ENCODE measurements at places on chromosomes 2 and 18.
A peak's percentile ranks its signal among the peaks of the same experiment; 100 is the strongest.

DNA sequence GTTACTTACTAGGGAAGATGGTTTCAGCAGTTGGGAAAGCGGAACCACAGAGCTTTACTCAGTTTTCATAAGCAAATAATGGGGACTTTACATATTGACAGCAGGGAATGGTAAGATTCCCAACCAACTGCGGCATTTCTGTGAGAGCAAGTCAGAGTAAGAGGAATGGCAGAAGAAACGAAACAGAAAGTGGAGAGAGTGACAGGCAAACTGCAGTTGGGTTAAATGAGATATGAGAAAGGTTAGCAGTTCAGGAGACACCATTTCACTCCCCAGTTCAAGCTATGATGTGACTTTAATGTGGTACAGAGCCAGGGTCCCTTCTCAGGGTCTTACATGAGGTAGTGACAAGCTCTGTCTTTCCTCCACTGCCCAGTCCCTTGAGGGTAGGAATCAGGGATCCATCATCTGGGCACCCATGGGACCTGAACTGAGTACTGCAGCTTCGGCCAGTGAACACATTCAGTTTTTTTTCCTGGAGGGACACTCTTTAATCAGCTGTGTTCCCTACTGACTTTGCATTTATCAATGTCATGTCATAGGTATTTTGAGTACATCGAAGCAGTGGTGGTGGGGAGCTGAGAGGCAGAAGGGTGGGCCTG, 33.0 kb upstream of the GREB1 start:
- no peak for DNase-seq

DNA sequence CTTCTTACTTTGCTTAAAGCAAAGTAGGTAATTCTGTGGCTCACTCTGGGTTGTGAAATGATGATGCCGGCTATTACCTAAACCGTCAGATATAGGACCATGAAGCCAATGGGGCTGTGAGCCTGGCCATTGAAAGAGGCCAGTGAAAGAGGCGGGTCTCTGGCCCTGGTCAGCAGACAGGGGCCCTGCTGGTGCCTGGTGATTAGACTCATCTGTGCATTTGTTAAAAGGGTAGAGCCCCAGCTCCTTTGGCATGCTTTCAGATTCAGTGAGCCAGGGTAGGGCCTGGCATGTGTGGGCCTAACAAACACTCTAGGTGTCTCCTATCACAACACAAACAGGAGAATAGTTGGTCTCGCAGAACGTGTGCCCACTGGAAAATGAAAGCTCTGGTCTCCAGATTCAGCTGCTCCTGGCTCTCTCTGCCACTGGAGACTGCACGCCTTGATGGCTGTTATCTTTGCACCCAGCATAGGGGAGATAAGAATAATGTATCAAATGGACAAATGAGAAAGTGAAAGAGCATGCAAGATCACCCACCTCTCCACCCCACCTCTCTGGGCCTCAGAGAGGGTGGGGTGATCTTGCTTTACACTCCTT, 6.9 kb downstream of the LRRC30 start:
- DNase-seq, result no peak

- no peak for DNase-seq
Observed at GRCh38 chr2:217707131-217707611, 295.6 kb downstream of the TNS1 start.

DNA sequence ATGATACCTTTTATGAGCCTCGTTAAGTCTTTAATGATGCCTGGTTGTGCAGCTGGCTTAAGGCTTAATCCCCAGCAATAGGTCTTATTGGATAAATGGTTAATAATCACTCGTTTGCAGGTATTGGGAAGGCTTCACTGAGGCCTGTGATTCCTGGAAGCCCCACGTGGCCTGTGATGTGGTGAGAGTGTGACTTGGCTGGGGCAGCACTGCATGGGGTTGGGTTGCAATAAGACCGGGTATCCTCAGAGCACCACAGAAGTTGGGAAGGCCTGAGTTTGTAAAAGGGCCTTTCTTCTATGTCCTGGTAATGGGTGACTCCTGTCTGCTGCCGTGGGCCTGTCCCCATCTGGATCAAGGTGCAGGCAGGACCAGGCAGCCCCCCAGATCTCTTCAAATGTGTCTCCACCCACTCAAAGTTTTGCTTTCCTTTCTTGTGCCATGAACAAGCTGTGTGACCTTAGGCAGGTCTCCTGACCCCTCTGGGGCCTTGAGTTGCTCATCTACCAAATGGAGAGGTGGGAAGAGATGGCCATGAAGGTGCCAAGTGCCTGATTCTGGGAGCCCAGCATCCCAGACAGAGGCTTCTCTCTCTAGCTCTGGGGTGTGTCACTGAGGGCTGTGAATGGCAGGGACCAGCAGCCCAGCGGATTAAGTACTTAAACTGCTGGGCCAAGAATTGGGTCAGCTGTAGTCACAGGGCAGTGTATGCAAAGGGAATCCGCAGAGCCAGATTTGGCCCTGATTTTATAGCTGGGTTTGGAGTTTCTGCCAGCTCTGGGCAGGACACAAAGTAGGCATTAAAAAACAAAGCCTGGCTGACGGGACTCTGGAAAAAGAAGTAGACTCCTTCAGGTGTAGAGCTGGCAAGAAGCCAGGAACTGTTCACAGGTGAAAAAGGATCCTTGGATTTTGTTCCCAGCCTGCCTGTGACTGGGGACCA, 24.4 kb downstream of the LBH start:
- peak; percentile 40 for DNase-seq

GRCh38 chr18:13353084-13353823, 134.7 kb downstream of the LDLRAD4 start:
- no peak for DNase-seq

GRCh38 chr2:241312082-241312481, 3.4 kb downstream of the HDLBP start:
- no peak for DNase-seq

GRCh38 chr2:207926133-207926988, 99.0 kb downstream of the PLEKHM3 start:
- DNase-seq, result peak; percentile 57

- peak; percentile 39 for DNase-seq
Observed at GRCh38 chr2:208134928-208135586, 5.4 kb upstream of the CRYGC start.

GRCh38 chr2:189066037-189066436, 91.9 kb downstream of the COL3A1 start:
- no peak for DNase-seq

- peak; percentile 34 for DNase-seq
Observed at GRCh38 chr2:45652090-45653031, 886 bp downstream of the PRKCE start.

DNA sequence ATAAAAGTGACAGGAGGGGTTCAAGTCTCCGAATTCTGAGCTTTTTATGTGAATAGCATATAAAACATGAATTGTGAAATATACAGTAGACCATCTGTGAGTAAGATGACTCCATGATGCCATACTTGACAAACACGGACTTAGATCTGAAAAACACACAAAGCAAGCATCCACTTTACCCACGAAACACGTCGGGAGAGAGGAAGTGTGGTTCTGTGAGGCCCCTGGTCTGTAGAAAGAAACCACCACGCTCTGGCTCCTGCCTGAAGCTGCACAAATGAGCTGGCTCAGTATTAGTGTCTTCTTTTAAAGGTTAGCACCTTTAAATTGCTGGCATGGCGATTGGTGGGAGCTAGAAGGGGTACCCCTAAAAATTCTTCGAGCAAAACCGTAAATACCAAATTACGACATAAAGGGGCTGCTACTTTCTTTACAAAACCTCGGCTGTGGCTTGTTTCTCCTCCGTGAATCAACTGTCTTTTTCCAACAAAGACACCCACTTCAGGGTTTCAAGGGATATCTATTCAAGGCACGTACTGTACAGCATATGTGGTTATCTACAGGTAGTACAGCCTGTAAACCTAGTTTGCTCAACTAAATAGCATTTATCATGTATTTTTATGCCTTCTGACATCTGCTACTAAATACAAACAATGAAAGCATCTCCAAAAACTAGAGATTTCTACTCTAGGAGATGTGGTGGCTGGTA, 70.9 kb downstream of the AFF3 start:
- DNase-seq, result no peak

- DNase-seq, result no peak
Observed at GRCh38 chr2:16037808-16038457, 97.6 kb downstream of the MYCN start.

DNA sequence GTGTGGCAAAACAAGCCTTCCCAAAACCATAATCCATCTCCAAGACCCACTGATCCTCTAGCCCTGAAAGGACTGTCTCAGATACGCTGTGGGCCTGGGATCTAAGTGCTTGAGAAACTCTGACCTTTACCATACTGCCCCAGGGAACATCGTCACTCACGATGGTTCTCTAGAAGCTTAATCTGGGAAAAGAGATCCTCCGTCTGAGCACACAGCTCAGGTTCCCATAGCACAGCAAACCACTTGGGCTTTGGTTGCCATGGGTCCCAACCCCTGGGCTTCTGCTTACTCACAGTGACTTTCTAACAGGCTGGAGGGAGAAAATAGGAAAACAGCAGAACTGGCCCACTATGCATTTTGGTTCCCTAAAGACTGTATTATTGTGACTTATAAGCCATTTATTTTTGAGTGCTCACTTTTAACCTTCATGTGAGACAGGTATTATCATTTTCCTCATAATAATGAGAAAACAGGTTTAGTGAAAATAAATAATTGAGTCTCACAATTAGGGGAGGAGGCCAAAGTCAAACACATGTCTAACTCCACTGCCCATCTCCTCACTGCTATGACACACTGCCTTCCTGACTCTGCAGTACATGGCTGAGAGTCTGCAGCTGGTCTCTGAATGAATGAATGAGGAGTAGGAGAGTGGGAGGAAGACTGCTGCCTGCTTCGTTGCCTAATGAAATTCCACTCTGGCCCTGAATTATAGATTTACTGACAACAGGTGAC, 46.7 kb downstream of the REEP1 start:
- no peak for DNase-seq

DNA sequence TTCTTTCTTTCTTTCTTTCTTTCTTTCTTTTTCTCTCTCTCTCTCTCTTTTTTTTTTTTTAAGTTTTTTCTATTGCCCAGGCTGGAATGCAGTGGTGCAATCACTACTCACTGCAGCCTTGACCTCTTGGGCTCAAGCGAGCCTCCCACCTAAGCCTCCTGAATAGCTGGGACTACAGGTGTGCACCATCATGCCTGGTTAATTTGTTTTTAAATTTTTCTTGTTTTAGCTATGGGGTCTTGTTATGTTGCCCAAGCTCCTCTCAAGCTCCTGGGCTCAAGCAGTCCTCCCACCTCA, 19.4 kb upstream of the CCDC88A start:
- no peak for DNase-seq

- DNase-seq, result no peak
Observed at GRCh38 chr2:63840081-63840784, 1.5 kb upstream of the UGP2 start.

Data from hepatocyte (in vitro differentiated cells).